ENCODE measurements at places on chromosomes 2 and 18.

- no peak for DNase-seq
Measured at GRCh38 chr18:37578886-37579513, 13.4 kb upstream of the CELF4 start.

- DNase-seq, result no peak
Measured at GRCh38 chr2:216004697-216005283, 8.6 kb downstream of the MREG start.

GRCh38 chr2:101264360-101264939 lies 11.8 kb downstream of the CNOT11 start:
- no peak for DNase-seq

DNA sequence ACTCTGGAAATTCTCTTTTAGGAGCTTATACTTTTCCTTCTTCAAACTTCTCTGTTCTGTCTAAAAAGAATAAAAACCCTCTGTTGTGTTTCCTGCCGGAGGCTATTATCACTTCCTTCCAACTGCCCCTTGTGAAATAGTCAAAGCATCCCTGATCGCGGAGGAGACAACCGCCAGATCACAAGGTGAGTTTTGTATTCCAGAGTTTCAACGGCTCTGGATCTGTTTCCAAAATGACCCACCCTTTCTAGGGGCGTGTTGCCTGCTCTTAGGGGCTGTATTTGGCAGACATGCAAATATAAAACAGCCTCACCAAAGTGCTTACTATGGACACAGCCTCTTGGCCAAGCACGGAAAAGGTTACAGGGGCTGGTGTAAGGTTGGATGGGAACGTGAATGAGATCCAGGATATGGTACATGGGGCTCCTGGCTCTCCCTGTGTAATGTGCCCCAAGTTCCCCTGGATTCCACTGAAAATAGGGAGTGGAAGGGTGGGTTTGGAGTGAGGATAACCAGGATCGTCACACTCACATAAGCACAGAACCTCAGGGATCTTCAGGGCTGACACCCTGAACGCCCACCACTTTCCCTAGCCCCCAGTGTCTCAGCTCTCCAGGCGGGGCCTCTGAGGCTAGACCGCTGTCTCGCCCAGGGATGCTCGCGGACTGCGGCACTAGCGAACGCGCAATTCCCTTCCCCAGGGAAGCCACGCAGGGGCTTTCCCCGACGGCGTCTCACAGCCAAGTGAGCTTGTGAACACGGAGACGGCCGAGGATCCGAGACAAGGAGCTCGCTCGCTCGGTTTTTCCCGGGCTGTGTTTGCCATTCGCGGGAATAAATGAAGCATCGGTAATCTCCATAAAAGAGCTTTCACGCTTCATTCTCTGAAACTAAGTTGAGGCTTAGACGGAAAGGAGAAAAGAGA lies 14.4 kb downstream of the EN1 start:
- DNase-seq, result no peak

DNA sequence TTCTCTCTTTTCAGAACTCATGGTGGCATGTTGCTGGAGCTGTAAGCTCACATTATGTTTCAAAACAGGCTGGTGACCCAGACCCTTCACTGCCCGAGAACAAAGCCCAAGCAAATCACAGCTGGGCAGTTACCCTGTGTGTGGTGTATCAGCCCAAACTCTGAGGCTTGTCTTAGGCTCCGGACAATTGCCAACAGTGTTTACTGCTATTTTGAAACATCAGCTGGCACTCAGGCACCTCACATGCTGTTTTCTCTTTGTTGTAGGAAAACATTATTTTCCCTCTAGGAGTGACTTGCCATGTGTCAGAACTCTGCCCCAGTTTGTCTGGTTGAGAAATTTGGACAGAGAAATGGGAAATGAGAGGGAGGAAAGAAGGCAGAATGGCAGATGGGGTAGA lies 237.6 kb upstream of the APCDD1 start:
- DNase-seq, result no peak

- no peak for DNase-seq
Measured at GRCh38 chr18:22639561-22639960, 221.8 kb upstream of the CTAGE1 start.

DNA sequence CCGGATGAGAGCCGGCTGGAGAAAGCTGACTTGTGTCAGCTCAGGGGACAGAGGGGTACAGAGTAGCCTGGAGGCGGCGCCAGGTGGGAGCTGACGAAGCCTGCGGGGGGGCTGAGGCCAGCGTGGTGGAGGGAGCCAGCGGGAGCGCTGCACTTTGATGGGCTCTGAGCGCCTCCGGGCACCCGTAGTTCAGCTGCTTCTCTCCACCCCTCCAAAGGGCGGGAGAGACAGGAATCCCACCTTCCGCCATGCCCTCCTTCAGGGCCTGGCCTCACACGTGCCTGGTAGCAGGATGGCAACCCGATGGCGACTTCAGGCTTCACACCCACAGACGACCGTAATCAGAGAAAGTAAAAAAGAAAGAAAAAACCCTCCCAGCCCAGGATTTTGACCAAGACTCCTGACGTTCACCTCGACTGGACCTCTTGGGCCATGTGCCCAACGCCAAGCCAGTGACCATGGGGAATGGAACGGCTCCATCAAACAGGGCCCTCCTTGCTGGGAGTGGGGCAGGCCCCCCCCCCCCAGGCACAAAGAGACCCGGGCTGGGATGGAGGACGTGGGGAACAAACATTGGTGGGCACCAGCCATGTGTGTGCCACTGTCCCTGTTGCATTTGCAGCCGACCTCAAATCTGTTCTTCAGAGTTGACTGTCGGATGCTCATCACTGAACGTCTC lies 60.7 kb upstream of the ASAP2 start:
- no peak for DNase-seq

DNA sequence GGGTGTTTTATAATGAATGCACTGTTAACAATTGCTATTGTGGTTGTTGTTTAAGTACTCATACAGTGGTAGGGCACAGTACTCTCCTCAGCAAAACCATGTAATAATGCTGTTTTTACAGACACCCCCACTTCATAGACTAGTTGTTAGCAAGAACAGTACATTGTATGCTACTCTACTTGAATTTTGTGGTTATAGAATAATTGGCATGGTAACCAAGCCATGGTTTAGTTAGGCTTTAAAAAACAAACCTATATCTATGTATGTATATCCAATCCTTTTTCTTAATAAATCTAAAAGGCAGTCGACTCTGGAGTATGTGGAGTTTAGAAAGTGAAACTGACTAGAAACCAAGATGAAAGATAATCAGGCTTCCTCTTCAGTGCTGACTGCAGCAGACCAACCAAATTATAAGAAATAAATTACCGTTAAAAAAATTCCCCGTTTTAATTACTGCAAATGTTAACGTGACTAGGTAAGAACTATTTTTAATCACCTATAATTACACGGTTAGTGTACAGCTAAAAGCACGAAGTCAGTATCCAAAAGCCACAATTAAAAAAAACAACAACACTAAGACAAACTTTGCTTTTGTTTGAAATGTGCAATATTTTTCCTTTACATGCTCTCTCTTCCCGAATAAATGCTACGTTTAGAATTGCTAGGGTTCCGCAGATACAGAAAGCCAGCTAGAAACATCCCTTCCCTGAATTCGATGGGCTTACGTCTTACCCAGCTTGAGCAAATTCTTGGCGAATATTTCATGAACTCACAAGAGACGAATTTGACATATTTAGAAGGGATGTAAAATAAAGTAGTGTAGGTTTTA lies 113.3 kb upstream of the SERTAD2 start:
- DNase-seq, result no peak

All from anterior cingulate cortex (tissue), 58 donors.